ENCODE measurements at places on chromosomes 13 and 19. TPM values are rescaled to one million over a fixed set of nuclear protein-coding genes. Genes with fewer than 3 reads are reported as not detected.

Gene DUXA
- total RNA-seq: not detected

DNA sequence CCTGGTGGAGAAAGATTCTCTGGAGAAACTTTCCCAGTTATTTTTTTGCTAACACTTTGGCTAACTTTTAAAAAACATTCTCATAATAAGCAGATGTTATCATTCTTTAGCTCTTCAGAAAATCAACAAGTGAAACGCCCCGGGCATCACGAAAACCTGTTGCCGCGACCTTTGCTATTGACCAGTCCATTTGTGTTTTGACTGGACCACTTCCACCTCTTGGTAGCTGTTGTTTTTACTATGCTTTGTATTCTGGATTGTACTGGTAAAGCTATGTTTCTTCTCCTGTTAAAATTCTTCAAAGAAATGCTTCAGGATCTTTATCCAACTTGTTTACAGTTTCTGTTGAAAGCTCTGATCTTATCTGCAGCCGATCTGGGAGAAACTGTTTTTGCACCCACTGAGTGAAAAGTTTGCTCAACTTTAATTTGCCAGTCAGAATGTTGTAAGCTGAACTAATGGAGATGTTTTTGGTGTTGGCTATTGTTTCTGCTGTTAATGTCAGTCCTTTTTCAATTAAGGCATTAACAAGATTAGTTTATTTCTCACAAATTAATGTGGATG lies 23.3 kb downstream of the UFM1 start:
- H3K36me3 ChIP-seq: no peaks in the 10 kb centered on the region
- H3K27ac ChIP-seq: no peak overlapping the region
- H3K4me3 ChIP-seq: no peak overlapping the region
- H3K4me1 ChIP-seq: no peaks in the 10 kb centered on the region
- H3K27me3 ChIP-seq: no peaks in the 10 kb centered on the region

DNA sequence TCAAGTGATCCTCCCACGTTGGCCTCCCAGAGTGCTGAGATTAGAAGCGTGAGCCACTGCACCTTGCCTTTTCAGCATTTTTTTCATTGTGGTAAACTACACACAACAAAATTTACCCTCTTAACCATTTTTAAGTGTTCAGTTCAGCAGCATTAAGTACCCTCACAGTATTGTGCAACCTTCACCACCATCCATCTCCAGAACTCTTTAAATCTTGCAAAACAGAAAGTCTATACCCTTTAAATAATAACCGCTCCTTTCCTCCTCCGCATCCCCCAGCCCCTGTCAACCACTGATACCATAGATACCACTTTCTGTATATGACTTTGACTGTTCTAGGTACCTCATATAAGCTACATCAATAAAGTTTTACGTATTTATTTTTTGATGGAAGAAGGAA lies 20.8 kb upstream of the CASP14 start:
- no peaks in the 10 kb centered on the region for H3K4me1 ChIP-seq
- DNase-seq: no peak
- H3K36me3 ChIP-seq: no peaks in the 10 kb centered on the region
- H3K27ac ChIP-seq: no peak overlapping the region

GRCh38 chr13:66214467-66214866 lies 1015.7 kb downstream of the PCDH9 start:
- H3K4me1 ChIP-seq: no peaks in the 10 kb centered on the region
- H3K27ac ChIP-seq: no peak overlapping the region
- no peak for DNase-seq
- peaks cover 16% of the 10 kb centered on the region for H3K27me3 ChIP-seq
- H3K4me3 ChIP-seq: no peak overlapping the region

DNA sequence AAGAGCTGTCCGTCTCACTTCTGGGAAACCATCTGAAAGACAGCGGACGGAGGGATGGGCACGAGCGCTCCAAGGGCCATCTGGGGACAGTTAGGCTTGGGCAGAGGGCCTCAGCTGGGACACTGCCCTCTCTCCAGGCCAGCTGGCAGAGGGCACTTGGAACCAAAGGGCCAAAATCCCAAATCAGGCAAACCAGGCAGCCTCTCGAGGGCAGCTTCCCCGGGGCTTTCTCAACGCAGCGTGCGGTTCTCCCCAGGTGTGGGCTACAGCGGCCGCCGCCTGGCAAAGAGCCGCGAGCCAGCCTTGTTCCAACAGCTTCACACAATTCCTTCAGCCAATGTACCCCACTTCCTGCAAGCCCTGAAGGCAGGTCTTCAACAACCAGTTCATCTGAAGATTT lies 5.0 kb downstream of the MLLT1 start:
- H3K4me3 ChIP-seq: no peak overlapping the region
- H3K27ac ChIP-seq: peak overlapping the region; percentile 93
- DNase-seq: no peak
- H3K36me3 ChIP-seq: no peaks in the 10 kb centered on the region
- peaks cover 63% of the 10 kb centered on the region for H3K4me1 ChIP-seq

- H3K27me3 ChIP-seq: no peaks in the 10 kb centered on the region
- no peaks in the 10 kb centered on the region for H3K36me3 ChIP-seq
- H3K4me1 ChIP-seq: no peaks in the 10 kb centered on the region
- no peak for DNase-seq
Measured at GRCh38 chr13:80988391-80989151, 647.6 kb upstream of the SPRY2 start.

DNA sequence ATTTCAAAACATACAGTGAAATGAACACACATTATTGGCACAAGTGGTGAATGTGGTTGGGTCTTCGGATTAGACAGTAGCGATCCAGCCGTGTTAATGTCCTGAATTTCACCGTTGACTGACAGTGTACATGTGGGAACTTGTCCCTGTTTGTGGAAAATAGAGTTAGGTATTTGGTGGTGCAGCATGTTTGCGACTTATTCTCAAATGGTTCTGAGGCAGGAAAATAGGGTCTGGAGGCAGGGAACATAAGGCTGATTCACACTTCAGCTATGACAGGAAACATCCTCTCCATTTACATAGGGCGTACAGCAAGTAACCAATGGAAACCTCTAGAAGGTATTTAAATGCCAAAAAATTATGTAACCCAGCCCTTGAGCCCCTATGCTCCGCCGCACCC lies 4.2 kb downstream of the LGALS7B start:
- peaks cover 11% of the 10 kb centered on the region for H3K27me3 ChIP-seq
- H3K36me3 ChIP-seq: no peaks in the 10 kb centered on the region
- DNase-seq: no peak
- no peak overlapping the region for H3K27ac ChIP-seq
- H3K4me1 ChIP-seq: peaks cover 6% of the 10 kb centered on the region

DNA sequence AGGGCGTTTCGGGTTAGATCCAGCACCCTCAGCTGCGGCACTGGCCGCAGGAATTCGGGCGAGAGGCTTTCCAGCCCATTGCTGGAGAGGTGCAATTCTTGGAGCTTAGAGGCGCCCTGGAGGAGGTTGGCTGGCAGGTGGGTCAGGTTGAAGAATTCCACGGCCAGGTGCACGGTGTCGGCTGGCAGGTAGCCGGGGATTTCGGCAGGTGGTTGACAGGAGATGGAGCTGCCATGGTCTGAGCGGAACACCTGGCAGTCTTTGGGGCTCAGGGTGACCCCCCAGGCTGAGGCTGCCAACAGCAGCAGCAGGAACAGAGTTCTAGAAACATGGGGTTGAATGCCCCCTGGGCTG lies 1.3 kb downstream of the LRG1 start:
- H3K36me3 ChIP-seq: no peaks in the 10 kb centered on the region
- H3K4me1 ChIP-seq: no peaks in the 10 kb centered on the region
- no peak overlapping the region for H3K4me3 ChIP-seq
- peaks cover 14% of the 10 kb centered on the region for H3K27me3 ChIP-seq
- no peak for DNase-seq
- H3K27ac ChIP-seq: no peak overlapping the region

- peak overlapping the region; percentile 69 for H3K27ac ChIP-seq
- DNase-seq: no peak
- no peak overlapping the region for H3K4me3 ChIP-seq
- H3K27me3 ChIP-seq: no peaks in the 10 kb centered on the region
Measured at GRCh38 chr19:38702278-38702677, 42.0 kb downstream of the CAPN12 start.

DNA sequence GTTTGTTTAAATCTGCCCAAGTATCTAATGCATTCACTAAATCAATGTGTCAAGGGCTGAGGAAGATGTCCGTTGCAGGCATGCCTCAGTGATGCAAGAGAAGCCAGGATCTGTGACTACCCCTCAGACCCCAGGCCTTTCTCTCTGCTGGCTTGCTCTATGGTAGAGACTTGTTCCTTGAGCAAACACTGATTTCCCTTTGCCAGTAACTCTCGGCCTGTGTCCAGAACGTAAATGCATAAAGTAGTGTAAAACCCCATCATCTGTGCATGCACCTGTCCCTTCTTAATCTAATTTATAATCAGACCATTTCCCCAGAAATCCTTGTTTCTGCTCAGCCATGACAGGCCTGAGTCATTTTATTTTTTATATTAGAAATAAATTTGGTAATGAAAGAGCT lies 28.7 kb upstream of the FRY start:
- no peak overlapping the region for H3K4me3 ChIP-seq
- H3K27me3 ChIP-seq: no peaks in the 10 kb centered on the region
- H3K4me1 ChIP-seq: no peaks in the 10 kb centered on the region
- DNase-seq: no peak
- no peaks in the 10 kb centered on the region for H3K36me3 ChIP-seq

- no peaks in the 10 kb centered on the region for H3K27me3 ChIP-seq
- H3K36me3 ChIP-seq: no peaks in the 10 kb centered on the region
- DNase-seq: peak; percentile 69
Measured at GRCh38 chr13:86725105-86725504, 925.9 kb upstream of the SLITRK6 start.

DNA sequence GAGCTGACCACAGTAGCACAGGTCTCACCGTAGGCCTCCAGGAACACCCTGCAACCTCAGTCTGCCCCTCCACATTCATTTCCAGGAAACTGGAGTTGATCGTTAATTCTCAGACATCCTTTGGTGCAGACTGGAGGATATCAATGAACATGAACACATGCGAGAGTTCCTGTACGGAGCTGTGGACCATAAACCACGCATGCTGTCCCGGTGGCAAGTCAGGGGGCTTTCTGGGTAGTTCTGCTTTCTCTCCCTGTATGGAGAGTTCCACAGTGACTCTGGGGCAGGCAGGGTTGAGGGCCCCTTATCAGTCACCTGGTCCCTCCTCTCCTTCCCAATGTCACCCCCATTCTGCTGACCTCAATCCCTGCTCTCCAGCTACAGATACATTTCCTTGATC lies 55.5 kb upstream of the URI1 start:
- H3K4me3 ChIP-seq: no peak overlapping the region
- H3K4me1 ChIP-seq: no peaks in the 10 kb centered on the region
- no peaks in the 10 kb centered on the region for H3K36me3 ChIP-seq

GRCh38 chr19:8262431-8262830 lies 45.7 kb downstream of the CD320 start:
- H3K27ac ChIP-seq: no peak overlapping the region
- no peaks in the 10 kb centered on the region for H3K27me3 ChIP-seq
- H3K4me3 ChIP-seq: no peak overlapping the region
- H3K36me3 ChIP-seq: 0 out of 2 replicates have a peak, but pooled peaks cover 7% of the 10 kb centered on the region
- H3K4me1 ChIP-seq: 0 out of 2 replicates have a peak, but pooled peaks cover 6% of the 10 kb centered on the region

DNA sequence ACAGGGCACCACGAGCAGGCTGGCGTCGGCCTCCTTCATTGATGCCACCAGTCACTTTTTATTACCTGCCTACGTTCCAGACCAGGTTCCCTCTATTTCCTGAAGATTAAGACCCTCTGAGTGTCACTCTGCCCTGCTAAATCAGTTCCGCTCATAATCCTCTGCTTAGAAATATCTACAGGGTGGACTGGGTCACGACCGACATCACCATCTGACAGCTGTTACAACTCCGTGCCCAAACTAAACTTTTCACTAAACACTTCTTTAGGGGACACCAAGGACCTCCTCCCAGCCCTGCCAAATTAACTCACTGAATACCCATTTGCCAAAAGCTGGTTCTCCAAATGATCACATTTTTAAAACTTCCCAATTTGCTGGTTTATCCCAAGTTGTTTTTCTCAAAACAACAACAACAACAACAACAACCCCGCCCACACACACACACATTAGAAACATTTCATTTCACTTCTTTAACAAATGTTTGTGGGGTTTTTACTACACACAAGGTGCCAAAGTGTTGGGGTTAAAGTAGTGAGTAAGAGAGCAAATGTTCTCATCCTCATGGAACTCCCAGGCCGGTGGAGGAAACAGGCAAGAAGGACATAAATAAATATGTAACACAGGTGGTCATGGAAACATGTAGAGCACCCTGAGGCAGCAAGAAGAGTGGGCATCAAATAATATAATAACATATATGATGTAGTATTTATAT lies 72.0 kb upstream of the PEG3 start:
- H3K27ac ChIP-seq: no peak overlapping the region
- H3K27me3 ChIP-seq: no peaks in the 10 kb centered on the region
- no peak for DNase-seq
- no peaks in the 10 kb centered on the region for H3K4me1 ChIP-seq
- H3K4me3 ChIP-seq: no peak overlapping the region
- H3K36me3 ChIP-seq: 0 out of 2 replicates have a peak, but pooled peaks cover 4% of the 10 kb centered on the region

- H3K4me3 ChIP-seq: peak overlapping the region; percentile 44
- H3K36me3 ChIP-seq: no peaks in the 10 kb centered on the region
- peak; percentile 72 for DNase-seq
- no peak overlapping the region for H3K27ac ChIP-seq
- peaks cover 15% of the 10 kb centered on the region for H3K4me1 ChIP-seq
Measured at GRCh38 chr19:4581666-4582553, 22.4 kb upstream of the SEMA6B start.

DNA sequence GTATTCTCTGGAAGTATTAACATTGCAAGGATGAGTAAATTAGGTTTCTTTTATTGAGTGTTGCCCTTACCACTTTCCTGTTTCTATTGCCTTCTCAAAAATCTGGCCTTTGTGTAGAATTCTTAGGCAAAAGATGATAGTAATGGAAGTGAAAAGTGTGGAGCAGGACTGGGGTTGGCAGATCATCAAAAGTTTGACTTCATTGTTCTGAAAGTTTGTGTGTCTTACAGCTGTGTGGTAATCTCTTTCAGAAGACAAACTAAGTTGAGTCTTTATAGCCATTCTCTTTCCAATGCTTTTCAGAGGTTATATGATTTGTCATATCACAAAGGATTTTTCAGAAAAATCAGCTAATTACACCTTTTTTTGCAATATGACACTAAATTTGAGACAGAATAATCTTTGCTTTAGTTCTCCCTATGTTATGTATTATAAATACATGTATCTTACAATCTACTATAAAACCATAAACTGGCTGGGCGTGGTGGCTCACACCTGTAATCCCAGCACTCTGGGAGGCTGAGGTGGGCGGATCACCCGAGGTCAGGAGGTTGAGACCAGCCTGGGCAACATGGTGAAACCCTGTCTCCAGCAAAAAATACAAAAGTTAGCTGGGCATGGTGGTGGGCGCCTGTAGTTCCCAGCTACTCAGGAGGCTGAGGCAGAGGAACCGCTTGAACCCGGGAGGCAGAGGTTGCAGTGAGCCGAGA lies 8.7 kb upstream of the KCNRG start:
- H3K27me3 ChIP-seq: no peaks in the 10 kb centered on the region
- H3K4me3 ChIP-seq: no peak overlapping the region
- no peak for DNase-seq
- no peaks in the 10 kb centered on the region for H3K36me3 ChIP-seq

GRCh38 chr13:110799246-110800236 lies 86.0 kb downstream of the ING1 start:
- no peak for DNase-seq
- H3K36me3 ChIP-seq: no peaks in the 10 kb centered on the region
- H3K27ac ChIP-seq: no peak overlapping the region
- no peaks in the 10 kb centered on the region for H3K27me3 ChIP-seq

GRCh38 chr13:64765636-64766035 lies 2464.5 kb downstream of the PCDH9 start:
- peaks cover 10% of the 10 kb centered on the region for H3K4me1 ChIP-seq
- DNase-seq: no peak
